K562 (cell line): ENCODE measurements at places on chromosomes 2 and 18.

DNA sequence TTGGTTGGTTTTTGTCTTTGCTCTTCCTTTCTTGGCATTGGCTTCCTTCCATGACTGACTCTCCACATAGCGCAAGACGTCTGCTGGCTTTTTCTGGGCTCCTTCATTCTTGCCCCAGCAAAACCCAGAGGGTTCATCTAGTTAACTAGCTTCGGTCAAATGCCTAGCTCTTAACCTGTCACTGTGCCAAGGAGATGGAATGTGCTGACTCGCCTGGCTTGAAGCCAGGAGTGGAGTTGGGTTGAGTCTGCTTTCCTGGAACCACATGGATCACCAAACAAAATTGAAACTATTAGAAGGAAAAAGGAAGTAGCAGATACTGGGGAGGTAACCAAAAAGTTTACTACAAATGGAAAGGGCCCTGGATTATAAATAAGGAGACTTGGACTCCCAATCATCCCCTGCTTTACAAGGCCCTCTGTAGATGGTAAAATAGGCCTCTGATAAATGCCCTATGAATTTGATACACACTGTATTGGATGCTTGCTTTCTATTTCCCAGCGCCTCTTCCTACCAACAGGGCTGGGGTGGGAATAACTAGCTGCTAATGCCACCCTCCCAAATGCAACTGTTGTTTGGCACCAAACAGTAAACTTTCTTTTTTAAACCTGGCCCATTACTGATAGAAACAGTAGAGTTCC is 11.3 kb downstream of the MALT1 start:
- no peak for DNase-seq

- DNase-seq: no peak
Measured at GRCh38 chr2:120741571-120742561, 6.2 kb downstream of the GLI2 start.

DNA sequence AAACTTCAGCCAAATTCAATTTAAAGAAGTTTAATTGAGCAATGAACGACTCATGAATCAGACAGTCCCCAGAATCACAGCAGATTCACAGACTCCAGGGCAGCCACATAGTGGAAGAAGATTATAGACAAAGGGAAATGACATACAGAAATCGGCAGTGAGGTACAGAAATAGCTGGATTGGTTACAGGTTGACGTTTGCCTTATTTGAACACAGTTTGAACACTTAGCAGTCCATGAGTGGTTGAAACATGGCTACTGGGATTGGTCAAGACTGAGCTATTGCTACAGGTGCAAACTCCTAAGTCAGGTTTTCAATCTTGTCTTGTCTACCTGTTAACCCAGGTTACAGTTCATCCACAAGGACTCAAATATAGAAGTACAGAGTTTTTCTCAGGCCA is 169.6 kb downstream of the DLGAP1 start:
- no peak for DNase-seq

- DNase-seq: no peak
Measured at GRCh38 chr2:100137866-100138570, 4.4 kb downstream of the AFF3 start.

DNA sequence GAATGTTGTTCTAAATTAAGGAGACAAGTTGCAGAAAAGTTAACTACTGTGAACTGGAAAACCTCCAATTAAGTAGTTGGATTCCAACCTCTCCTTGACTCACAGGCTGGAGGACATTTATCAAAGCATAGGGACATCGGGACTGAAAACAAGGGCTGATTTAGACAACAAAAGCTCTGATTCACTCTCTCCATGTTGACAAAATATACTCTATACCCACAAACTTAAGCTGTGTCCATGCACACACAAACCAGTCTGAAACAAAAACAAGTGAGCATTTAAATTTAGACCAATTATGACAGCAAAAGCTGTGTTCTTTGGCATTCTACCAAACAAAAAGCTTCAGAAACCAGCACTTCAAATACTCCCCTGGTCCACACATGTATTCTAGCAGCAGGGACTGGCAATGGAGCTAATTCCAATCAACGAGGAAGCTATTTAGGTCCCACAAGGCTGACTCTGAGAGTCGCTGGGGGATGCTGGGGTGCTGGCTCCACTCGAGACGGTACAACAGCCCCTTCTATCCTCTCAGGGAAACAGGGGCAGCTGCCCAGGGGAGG is 71.4 kb downstream of the NXPH2 start:
- DNase-seq: no peak

DNA sequence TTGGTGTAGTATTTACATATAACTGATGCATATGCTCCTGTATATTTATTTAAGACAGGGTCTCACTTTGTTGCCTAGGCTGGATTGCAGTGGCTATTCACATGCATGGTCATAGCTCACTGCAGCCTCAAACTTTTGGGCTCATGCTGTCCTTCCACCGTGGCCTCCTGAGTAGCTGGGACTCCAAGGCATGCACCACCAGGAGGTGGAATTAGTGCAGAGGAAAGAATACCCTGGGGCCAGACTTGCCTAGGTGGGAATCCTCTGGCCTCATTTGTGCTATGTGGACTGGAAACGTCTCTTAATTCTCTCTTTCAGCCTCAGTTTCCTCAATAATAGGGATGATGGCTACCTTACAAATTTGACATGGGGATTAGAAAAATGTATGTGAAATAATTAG is 2.3 kb downstream of the CEP192 start:
- no peak for DNase-seq

GRCh38 chr2:238569507-238570195 is 142.9 kb downstream of the ASB1 start:
- DNase-seq: no peak

- no peak for DNase-seq
Measured at GRCh38 chr2:71449343-71449742, 4.0 kb upstream of the DYSF start.

DNA sequence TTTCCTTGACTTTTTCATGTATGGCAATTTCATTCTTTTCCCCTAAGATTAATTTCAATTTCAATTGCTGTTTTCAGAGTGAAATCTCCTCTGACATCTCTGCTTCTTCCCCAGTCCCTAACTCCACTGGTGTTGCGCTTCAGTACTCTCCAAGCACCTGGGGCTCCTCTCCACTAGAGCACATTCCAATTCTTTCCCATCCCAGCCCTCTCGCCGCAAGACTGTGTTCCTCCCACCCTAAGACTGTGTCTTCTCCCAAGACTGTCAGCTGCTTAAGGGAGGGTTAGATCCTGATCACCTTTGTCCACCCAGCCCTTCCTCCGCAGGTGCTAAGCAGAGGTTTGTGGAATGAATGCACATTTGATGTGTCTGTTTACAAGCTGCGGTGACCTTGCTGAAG is 255.7 kb upstream of the CCDC68 start:
- no peak for DNase-seq

GRCh38 chr2:26245231-26245732 is 543 bp downstream of the HADHB start:
- DNase-seq: peak; percentile 61

GRCh38 chr18:59114160-59114559 is 25.5 kb upstream of the SEC11C start:
- DNase-seq: no peak

DNA sequence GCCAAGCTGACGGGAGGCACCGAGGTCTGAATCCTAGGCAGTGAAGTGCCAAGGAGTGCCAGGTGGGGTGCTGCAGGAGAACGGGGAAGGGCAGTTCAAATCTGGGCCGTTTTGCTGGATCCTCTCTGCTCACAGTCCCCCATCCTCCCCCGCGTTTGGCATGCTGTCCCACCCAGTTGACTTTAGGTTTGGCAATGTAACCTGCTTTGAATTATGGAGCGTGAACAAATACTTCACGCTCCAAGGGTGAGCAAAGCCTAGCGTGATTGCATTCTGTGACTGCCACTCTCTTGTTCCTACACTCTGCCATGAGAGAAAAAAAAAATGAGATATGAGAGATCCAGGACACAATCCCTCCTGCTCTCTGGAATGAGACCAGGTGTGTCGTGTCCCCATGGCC is 381.9 kb downstream of the ZNF516 start:
- DNase-seq: no peak

GRCh38 chr2:157324331-157324843 is 1.2 kb downstream of the ERMN start:
- peak; percentile 72 for DNase-seq

- DNase-seq: no peak
Measured at GRCh38 chr2:226611944-226612318, 187.7 kb downstream of the IRS1 start.

GRCh38 chr2:25218100-25218499 is 49.7 kb upstream of the POMC start:
- DNase-seq: no peak

DNA sequence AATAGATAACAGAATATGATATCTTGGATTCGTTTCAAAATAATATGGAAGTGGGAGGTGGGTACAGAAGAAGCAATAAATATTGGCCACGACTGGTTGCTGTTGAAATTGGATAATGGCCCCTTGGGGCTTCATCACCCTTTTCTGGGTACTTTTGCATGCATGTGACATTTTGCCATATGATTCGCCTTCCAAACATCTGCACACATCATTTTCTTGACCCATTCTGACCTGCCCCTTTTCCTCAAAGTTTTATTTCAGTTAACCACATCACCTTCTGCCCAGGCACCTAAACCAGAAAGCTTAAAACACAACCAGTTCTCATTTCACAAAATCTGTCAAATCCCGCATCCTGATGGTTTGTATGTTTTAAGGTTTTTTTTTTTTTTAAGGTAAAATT is 116.7 kb upstream of the AGAP1 start:
- DNase-seq: no peak

- no peak for DNase-seq
Measured at GRCh38 chr2:42492691-42493467, 903 bp downstream of the KCNG3 start.

DNA sequence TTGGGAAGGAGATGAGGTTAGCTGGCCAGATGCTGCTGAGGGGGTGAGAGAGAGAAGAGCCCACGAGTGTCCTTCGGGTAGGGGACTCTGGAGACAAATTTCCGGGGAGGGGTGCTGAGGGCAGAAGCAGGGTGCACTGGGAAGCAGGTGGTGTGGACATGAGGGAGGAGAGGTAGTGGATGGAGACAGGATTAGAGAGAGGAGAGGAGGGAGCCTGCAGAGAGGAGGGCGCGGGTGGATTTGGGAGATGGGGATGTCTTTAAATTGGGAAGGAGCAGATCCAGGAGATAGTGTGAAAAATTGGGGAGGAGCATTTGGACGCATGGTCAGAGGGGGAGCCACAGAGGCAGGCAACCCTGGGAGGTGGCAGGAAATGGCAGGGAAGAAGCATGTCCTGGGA is 154.7 kb downstream of the DYSF start:
- DNase-seq: no peak

GRCh38 chr2:20524412-20525040 is 77.7 kb downstream of the RHOB start:
- DNase-seq: peak; percentile 81

- DNase-seq: no peak
Measured at GRCh38 chr2:178420463-178420999, 30.4 kb downstream of the PRKRA start.

DNA sequence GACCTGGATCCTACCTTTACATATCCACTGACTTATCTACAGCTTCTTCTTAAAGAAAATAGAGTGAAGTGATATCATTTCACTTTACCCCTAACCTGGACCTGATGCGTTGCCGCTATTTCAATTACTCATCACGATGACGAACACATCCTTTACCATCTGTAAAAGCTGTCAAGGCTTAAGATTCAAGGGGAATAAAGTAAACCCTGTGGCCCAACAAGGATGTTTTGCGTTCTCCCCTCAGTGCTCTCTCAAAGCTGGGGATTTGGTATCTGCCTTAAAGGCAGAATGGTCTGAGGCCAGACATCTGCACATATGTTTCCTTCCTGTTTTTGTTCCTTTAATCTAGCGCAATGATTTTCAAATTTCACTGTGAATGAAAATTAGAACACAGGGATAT is 100.1 kb upstream of the KLF7 start:
- DNase-seq: no peak

- DNase-seq: no peak
Measured at GRCh38 chr2:208315081-208315788, 49.2 kb downstream of the PIKFYVE start.

DNA sequence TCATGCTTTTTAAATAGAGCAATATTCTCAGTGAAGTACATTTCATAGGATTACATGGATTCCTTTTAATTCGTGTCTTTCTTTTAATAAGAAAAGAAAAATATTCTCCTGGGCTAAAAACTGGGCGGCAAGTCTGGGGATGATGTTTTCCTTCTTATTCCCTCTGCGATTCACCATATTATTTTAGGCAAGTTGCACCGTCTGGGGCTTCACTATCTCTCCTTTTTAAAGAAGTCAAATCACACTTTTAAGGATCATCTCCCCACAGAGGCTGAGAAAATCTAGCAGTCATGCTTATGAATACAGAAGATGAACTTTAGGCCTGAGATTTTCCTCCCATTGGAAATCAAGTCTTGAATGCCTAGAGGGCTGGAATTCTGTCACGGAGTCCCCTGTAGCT is 104.1 kb downstream of the COPS8 start:
- DNase-seq: no peak

DNA sequence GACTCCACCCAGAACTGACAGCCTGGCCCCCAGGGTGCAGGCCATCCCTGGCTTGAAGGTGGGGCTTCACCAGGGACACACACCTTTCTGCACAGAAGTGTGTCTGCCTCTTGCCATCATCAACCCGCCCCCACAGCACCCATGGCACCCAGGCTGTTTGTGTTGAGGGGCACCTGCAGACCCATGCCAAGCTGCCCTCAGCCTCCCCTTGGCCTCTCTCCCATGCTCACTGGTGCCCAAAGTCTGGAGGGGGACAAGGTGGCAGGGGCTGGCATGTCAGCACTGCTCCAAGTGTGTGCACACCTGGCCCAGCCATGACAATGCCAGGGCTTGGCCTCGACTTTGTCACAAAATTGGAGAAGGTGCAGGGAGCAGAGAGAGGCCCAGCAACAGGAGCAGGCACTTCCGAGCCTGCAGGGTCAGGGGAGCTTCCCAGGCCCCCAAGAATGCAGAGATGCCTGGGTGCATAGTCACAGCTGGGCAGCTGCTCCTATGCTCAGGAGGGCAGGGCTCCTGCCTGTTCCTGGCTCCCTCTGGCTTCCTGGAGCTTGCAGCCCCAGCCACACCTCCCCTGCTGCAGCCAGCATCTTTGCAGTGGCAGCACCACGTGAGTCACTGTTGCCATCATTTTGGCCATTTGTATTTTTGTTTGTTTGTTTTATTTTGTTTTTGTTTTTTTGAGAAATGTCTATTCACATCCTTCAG is 280.6 kb upstream of the UBE2E3 start:
- no peak for DNase-seq

DNA sequence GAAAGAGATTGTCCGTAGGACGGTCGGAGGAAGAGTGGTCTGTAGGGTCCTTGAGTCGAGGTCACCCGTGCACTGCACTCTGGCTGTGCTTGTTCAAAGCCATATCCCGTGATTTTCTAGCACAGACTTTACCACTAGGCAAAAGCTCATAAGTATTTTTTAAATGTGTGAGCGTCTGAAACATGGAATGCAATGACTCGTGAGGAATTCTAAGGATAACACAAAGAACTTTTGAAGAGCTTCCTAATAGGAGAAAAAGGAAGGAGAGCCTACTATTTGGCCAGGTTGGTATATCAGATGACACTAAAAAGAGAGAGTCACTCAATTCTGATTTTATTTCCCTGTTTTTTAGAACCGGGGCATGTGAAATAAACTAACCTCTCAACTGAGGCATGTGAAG is 68.3 kb downstream of the CD28 start:
- no peak for DNase-seq
